Heart left ventricle (tissue), 16 donors: ENCODE measurements at places on chromosomes 4 and X.

- peak; percentile 60 for DNase-seq
Observed at GRCh38 chrX:65821721-65822496, 154.5 kb downstream of the MSN start.

GRCh38 chrX:102604327-102604726, 5.0 kb downstream of the ARMCX5 start:
- DNase-seq: no peak

GRCh38 chr4:109207061-109207460, 95.4 kb downstream of the COL25A1 start:
- DNase-seq: no peak

GRCh38 chr4:156762851-156763250, 208.7 kb downstream of the PDGFC start:
- DNase-seq: no peak

DNA sequence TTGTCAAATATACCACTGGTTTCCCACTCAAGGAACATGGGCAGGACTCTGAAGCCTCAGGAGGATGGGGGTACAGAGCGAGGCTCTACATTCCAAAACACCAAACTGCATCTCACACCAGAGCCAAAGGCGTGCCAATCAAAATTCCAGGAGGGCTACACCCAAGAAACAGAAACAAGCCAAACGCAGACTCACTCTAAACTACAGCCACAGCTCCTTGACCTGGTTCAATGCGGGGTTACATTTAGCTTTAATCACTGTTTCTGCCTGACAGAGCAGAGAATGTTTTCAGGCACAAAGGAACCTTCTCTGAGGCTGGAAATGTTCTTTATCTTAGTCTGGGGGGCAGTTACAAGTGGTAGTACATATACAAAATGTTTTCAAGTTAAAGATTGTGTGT, 2121.5 kb upstream of the AGA start:
- DNase-seq: no peak

DNA sequence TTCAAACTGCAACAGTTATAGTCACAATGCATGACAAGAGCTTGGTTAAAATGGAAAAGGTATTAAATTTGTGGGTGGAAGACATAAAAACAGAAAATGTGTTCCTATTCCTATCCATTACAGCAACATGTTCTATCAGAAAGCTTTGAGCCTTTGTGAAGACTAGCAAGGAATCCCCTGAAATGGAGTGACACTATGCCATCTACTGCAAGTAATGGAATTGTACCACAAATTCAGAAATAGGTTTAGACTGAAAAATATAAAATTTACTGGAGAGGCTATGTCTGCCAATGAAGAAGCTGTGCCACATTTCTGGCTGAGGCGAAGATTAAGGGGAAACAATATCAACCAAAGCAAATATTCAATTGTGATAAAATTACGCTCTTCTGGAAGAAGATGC, 247.9 kb downstream of the ADAM29 start:
- no peak for DNase-seq

GRCh38 chr4:152864361-152864760, 71.8 kb upstream of the FHDC1 start:
- DNase-seq: no peak

- no peak for DNase-seq
Observed at GRCh38 chrX:75230296-75230695, 43.6 kb upstream of the UPRT start.

- DNase-seq: peak; percentile 10
Observed at GRCh38 chrX:100316987-100317386, 93.1 kb downstream of the PCDH19 start.

DNA sequence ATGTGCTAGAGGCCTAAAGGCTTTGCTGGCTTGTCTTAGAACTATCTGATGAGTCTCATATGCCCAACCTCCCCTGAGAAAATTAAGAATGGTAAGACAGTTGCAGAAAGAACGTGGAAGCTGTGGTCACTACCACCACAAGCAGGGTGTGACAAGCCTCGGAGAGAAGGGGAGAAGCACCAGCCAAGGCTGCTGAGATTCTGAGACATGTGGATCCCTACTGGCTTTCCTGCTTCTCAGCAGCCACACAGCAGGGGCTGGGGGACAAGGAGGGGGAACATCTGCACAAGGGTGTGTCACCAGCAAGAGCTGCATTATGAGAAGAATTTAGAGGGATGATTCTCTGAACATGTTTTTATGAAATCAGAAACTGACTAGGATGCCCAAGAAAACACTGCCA, 19.4 kb downstream of the TAPT1 start:
- no peak for DNase-seq

DNA sequence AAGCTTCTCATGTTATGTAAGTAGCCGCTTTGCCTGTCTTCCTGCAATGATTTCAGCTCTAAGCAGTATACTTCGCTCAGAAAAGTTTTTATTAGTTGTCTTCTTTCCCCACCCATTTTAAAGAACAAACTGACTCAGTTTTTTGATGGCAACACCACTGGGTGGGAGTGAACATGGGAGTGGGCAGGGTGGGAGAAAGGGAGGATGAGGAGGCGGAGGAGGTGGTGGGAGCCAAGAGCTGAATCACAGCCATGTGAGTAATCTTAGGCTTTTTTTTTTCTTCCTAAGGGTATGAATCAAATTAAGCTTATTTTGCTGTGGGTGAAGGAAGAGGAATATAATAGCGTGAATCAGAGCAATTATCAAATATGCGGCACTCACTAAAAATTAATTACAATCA, 574.3 kb upstream of the DIPK2B start:
- DNase-seq: no peak

DNA sequence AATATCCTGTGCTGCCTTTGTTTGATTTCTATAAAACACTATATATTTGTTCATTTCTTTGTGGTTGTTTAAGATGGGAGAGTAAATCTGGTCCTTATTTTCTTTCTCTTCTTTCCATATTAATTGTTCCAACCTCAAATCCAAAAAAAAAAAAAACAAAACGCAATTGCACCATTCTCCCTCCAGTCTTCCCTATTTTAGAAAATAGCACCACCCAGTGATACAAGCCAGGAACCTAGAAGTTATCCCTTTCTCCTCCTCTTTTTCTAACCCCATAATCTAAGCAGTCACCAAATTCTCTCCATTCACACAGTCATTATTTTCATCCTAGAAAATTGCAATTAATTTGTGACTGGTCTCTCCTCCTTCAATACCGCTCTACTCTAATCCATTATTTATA, 107.8 kb downstream of the GABRA3 start:
- no peak for DNase-seq

- no peak for DNase-seq
Observed at GRCh38 chr4:103303011-103303410, 104.9 kb upstream of the CENPE start.

GRCh38 chr4:56972809-56973208, 4.6 kb downstream of the NOA1 start:
- no peak for DNase-seq

GRCh38 chr4:189771696-189772361, 168.8 kb upstream of the FRG1 start:
- DNase-seq: no peak

GRCh38 chr4:47198791-47199190, 167.4 kb downstream of the GABRB1 start:
- DNase-seq: no peak

DNA sequence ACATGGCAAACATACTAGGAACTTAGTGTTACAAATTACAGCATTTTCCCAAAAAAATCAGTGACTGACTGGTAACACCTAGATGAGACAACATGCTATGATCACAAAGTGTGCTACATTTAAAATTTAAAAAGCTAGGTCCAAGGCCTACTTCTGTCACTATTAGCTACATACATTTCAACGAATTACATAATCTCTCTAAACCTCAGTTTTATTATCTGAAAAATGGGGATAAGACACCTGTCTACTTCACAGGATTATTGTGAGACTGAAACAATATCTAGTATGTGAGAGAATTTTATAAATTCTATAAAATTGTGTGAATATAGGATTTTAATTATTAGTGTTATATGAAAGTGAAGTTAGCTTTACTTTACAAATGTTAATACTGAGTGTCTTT, 228.5 kb downstream of the DCLK2 start:
- DNase-seq: no peak

DNA sequence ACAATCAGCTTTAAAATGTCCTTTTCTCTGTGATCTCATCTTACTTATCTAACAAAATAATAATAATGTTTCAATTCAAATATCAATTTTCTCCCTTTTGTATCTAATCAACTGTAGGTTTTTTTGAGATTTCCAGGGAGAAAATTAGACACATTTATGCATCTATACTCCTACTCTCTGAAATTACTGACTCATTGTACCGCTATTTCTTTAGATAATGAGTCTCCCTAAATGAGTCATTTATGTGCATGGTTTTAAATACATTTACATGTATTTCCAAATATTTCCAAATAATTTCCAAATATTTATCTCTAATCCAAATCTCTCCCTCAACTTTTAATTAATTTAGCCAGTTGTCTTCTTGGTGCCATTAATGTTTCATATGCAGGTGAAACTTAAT, 621.0 kb downstream of the TECRL start:
- no peak for DNase-seq

DNA sequence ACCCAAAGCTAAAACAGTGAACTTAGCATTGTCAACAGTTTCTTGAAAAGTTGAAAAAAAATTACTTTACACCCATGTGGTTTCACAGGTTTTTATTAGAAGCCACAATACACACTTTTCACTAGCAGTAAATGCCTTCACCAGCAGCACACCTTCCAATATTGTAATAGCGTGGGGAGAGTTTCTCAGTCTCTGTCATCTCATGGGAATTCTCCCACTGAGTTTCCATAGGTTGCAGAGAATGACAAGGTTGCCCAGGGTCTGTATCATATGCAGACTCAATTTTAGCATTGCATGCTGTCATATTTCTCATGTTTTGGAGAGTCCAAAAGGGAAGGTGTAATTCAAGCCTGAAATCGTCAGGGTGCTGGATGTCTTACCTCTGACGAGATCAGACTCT, 486.1 kb upstream of the TENM3 start:
- no peak for DNase-seq

DNA sequence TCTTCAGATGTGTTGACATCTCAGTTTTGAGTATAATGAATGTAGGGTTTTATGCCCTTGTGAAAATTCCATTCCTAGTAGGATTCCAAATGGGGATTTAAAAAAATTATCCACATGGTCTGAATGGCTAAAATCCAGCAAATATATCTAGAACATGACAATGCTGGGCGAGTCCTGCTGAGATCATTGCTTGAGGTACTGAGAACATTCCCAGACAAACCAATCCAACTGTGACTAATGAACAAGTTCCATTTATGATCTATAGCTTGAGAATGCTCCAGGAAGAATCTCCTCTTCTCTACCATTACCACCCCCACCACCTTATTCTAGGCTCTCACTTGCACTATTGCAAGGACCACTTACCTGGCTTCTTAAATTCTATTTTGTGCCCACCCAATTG, 77.2 kb upstream of the IL1RAPL2 start:
- no peak for DNase-seq

- DNase-seq: no peak
Observed at GRCh38 chr4:1973218-1973617, 35.6 kb downstream of the NELFA start.

- no peak for DNase-seq
Observed at GRCh38 chr4:118345813-118346212, 7.0 kb downstream of the PRSS12 start.

DNA sequence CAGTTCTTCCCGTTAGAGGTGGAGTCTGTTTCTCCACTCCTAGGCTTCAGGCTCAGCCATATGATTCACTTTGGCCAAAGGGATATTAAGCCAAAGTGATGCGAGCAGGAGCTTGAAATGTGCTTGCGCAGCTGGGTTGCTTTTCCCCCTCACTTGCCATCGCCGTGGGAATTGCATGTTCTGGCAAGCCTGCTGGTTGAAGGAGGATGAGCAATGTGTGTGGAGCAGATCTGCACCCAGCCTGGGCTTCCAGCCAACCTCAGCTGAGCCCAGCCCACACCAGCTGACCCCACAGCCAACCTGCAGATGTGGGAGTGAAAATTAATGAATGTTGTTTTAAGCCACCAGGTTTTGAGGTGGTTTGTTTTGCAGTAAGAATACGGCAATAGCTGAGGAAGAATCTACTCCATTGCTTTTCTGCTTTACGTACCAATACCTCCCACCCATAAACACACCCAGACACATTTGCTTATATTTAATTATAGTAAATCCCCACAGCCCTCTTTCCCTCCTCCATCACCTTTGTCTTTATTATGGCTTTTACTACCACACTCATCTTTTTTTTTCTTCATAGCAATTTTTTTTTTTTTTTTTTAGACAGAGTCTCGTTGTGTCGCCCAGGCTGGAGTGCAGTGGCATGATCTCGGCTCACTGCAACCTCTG, 132.8 kb upstream of the FUNDC1 start:
- peak; percentile 57 for DNase-seq

- DNase-seq: no peak
Observed at GRCh38 chrX:55026840-55027239, 3.9 kb downstream of the ALAS2 start.

DNA sequence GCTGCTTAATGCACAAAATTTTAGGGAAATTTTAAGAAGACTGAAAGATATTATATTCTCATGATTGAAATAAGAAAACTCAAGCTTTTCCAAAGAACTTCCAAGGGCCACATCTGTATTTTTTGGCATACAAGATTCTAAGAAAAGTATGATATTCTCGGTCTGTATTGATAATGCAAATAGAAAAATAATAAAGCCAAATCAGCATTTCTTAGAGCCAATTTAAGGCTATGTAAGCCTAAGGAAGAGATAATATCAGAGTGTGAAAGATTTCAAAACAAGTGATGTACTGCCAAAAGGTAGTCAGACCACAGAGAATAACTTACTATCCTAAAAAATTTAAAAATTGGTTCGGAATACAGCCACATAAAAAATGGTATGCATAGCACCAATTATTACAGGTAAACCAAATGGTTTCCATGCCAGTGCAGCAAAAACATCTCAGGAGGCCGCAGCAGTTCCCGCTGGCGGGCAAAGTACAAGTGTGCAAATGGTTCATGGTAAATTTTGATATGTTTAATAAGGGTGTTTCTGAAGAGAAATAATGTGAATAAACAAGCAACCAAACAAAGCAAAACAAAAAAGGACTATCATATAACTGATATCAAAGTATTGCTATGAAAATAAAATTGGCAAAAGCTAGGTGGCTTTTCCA, 35.2 kb upstream of the NAP1L5 start:
- DNase-seq: no peak

DNA sequence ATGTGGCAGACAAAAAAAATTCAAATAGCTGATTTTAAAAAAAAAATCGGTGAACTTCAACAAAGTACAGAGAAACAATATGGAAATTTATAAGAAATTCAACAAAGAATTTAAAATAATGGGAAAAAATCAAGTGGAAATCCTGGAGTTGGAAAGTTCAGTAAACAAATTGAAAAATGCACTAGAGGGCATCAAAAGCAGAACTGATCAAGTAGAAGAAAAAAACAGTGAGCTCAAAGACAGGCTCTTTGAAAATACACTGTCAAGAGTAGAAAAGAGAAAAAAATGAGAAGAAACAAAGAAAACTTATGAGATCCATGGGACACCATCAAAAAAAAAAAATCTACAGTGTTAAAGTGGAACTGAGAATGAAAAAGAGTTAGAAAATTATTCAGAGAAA, 19.6 kb upstream of the FRG1 start:
- DNase-seq: no peak

DNA sequence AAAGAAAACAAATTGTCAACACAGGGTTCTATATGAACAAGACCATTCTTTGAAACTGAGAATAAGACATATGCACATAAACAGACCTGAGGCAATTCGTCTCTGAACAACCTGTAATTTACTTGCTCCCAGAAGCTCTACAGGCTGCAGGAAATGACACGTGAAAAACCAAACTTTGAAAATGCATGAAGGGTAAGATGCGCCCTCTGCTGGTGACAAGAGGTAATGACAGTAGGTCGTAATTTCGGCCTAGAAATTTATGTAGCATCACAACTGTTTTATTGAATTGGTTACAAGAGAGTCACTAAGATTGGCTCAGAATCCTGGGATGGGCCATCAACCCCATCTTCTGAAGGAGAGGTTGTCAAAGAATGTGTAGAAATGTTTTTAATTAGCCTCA, 276.5 kb downstream of the PPP4R3C start:
- no peak for DNase-seq
